Left lobe of liver (tissue), 2 donors: ENCODE measurements at places on chromosomes 6 and 20. TPM values are rescaled to one million over a fixed set of nuclear protein-coding genes. Genes with fewer than 3 reads are reported as not detected.

The LIME1 gene
- total RNA-seq, result 122 TPM

The B3GAT2 gene
- total RNA-seq, result 0.05 TPM

The PLTP gene
- total RNA-seq, result 18.8 TPM

The CST4 gene
- total RNA-seq, result not detected

The CST7 gene
- total RNA-seq, result 0.38 TPM

The PREX1 gene
- total RNA-seq, result 5.8 TPM

The RIPOR3 gene
- total RNA-seq, result 20.1 TPM

The RNGTT gene
- 6.1 TPM for total RNA-seq

The GNAS-AS1 gene
- total RNA-seq, result 0.35 TPM

The TMEM74B gene
- total RNA-seq, result 1.2 TPM

The ABHD16A gene
- 35.1 TPM for total RNA-seq
